ENCODE measurements at places on chromosomes 3 and 15.

GRCh38 chr3:47407896-47408838, 27.3 kb downstream of the PTPN23 start:
- DNase-seq: no peak

DNA sequence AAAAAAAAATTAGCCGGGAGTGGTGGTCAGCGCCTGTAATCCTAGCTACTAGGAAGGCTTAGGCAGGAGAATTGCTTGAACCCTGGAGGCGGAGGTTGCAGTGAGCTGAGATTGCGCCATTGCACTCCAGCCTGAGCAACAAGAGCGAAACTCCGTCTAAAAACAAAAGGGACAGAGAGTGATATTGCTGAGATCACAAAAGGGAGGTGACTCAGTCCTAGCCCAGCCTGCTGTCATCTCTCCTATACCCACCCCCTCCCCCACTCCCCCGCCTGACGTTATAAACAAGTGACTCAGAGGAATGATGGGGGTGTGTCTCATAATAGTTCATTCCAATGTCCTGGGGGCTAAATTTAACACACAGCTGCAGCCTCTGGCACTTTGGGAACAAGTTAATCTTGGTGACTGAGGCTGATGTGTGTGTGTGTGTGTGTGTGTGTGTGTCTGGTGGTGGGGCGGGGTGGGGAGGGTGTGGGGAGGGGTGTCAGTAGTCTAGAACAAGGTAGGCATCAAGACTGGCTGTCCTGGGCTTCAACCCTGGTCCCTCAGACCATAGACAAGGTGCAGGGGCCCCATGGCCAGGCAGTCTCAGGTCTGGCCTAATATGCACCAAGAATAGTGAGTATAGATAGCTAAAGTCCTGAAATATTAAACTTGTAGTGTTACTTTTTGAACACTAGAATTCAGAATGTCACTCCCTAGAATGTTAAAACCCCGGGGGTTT, 1.3 kb upstream of the KLHL40 start:
- DNase-seq: no peak

GRCh38 chr3:37862903-37863815, 1.5 kb downstream of the CTDSPL start:
- no peak for DNase-seq

- no peak for DNase-seq
Measured at GRCh38 chr15:101128221-101129015, 123.4 kb downstream of the CHSY1 start.

DNA sequence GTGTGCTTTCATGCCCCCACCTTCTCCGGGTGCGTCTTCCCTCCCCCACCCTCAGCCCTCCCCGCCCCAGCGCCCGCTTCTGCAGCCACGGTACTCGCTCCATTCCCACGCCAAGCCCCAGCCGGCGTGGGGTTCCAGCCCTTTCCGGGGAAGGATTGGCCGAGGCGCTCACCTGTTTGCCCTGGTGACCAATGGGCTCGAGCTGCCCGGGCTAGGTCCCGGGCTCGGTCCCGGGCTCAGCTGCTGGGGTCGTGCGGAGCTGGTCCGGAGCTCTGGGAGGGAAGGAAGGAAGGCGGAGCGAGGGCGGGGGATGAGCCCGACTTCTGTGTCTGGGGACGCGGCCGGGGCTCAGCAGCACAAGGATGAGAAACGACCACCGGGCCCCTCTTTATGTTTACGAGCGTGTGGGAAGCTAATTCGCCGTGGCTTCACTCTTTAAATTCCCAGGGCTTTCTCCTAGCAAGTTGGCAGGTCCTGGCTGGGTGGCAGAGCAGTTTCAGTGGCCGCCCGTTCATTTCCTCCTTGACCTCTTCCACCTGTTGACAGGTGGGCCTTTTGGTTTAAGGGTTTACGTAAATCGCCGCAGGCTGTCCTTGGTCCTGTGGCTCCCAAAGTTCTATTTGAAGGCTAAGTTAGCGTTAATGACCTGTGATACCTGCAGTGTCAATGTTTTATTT, at the start of gene IGSF10:
Gene IGSF10 (minus strand): TSS at position 288 of the 677 bp plus-strand sequence. CDS start 2,352 bp downstream, outside the sequence.
- DNase-seq: no peak

DNA sequence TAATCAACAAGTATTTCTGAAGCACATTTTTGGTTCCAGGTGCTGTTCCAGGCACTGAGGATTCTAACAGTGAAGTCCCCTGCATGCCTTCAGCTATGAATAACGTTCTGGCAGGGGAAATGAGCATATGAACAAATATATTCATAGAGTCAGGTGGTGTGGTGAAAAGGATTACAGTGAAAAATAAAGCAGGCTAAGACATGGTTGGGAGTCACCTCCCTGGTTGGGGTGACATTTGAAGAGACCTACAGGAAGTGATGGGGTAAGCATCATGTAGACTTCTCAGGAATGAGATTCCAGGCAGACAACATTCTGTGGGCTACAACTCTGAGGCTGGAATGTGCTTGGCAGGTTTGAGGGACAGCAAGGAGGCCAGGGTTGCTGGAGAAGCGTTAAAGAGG, 15.0 kb downstream of the FRMD4B start:
- DNase-seq: no peak

GRCh38 chr3:60096403-60096802, 1046.6 kb upstream of the CFAP20DC start:
- DNase-seq: no peak

GRCh38 chr3:190595807-190596206, 81.9 kb downstream of the IL1RAP start:
- no peak for DNase-seq

DNA sequence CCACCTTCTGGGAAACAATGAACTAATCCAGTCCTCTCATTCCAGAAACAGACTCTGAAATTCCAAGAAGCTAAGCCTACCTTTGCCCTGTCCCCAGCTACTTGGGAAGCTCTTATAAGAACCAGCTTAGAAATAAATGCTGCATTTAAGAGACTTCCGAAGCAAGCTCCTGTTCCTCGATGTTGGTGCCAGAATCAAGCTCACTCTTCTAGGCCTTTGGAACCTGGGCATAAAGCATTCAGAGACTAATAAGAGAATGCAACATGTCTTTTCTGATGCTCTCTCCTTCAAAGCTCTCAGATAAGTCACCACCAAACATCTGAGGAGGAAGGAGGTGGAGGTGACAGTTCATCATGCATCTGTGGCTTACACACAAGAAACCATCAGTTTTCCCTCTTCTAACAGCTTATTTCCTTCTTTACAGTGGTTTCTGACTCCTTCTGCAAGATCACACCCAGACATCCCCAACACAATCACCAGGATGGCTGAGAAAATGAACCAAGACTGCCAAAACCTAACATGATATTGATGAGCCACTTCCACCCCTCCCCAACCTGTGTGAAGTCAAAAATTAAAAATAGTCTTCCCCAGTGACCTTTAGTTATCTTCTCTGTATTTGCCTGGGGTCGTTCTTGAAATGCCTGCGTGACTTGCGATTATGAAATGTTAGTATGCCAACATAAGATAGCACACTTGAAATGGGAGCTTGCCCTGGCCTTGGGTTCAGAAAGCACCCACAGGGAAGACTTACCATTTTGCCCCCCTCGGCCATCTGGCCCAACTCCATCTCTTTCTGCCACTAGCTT, 11.5 kb downstream of the ARHGEF3 start:
- DNase-seq: peak; percentile 17

DNA sequence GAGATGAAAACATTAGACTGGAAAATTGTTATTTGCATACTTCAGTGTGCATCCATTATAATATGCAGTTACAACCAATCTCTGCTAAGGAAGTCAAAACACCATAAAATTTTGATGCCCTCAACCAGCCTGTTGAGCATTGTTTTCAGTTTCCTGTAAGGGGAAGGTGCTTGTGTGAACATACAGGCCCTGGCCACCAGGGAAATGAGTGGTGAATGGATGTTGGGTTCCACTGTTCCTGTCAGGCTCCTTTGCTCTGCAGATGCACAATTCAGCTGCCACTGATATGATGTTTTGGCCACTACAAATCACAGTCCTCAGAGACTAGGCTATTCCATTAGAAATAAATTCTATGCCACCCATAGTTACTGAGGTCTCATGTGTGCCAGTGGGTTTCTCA, 184.6 kb downstream of the SYNPR start:
- DNase-seq: no peak

DNA sequence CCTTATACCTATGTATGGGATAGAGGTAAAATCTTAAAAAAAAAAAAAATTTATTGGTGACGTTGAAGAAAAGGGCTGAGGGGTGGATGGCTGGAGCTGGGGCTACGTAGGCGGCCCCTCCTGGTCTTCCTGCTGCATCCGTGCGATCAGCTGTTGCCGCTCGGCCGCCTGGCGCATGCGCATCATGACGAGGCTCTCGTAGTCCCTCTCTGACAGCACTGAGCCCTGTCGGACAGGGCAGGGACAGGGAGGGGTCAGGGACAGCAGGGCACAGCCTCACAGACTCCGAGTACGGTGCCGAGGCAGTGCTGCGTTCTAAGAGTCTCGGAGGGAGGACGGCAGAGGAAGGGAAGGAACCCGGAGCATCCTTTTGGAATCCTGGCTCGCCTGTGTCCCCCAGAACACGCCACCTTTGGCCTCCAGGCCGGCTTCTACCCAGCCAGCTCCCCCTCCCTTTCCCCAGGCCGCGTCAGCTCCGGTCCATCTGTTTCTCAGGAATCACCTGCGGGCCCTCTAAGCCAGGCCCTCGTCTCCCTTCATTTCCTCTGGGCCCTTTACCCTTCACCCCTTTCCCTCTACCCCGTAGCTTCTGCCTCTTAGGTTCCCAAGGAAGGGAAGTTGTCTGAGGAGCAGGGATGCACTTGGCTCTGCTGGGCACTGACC, 1.8 kb upstream of the C15orf62 start:
- no peak for DNase-seq

GRCh38 chr3:130849091-130849552, 44.8 kb upstream of the ATP2C1 start:
- DNase-seq: no peak

DNA sequence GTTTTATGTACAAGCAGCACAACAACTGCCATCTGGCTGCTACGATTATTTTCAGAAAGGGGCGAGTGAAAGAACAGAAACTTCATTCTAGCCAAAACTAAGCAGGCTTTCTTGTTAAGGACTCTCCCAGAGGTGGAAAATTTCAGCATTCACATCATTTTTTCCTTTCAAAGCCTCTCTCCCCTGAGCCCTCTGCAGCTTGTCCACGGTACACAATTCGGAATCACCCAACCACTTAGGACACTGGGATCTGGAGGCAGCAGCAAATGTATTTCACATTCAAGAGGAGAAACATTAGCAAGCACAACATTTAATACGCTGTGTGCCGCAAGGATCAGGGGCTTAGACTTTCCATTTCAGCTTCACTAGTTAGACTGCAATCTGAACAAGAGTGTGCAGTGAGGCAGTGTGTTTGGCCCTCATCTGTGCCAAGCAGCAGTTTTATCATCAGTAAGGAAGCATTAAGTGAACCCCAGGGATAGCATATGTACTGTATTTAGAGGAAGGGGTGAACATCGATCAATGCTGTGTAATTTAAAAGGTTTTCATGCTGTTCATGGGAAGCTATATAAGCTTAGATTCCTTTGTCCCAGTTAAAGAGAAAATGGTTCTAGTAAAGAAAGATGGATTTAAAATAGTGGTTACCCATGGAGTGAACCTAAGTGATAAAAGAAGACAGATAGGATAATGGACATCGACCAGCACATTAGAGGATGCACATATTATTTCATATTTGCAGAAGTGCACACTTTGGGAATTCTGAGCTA, 504.9 kb downstream of the TBL1XR1 start:
- DNase-seq: no peak

DNA sequence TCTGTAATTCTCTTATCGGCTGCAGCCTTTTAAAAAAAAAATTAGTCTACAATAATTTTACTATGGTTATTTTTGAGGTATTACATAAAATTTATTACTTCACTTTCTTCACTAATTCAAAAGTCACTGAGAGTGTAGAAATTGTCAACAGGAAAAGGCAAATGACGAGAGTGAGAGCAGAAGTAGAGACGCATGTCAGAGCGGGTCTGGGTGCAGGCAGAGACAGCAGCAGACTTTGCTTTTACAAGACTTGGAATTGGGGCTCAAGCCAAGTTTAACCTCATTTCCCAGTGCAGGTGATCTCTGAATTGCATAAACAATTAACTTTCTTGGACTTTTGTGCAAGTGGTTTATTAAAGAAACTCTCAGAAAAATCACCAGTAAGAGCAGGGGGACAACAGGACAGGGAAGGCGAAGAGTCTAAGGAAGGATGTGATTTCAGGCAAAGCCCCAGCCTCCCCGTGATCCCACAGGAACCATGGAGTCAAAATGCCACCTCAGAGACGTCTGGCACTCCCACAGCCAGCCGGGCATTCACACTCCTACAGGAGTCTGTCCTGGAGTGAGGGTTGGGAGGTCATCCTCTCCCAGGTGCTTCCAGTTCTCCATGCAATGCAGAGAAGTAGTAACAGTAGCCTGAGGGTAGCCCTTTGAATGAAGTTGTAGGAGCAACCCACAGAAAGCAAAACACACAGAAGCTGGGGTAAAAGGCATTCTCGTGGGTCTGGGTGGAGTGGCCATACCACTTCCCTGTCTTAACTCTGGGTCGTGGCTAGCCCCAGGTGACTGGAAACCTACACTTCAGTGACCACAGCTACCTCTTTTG, 274.0 kb upstream of the TGFBR2 start:
- no peak for DNase-seq

- no peak for DNase-seq
Measured at GRCh38 chr3:147574621-147575020, 165.5 kb downstream of the ZIC1 start.

DNA sequence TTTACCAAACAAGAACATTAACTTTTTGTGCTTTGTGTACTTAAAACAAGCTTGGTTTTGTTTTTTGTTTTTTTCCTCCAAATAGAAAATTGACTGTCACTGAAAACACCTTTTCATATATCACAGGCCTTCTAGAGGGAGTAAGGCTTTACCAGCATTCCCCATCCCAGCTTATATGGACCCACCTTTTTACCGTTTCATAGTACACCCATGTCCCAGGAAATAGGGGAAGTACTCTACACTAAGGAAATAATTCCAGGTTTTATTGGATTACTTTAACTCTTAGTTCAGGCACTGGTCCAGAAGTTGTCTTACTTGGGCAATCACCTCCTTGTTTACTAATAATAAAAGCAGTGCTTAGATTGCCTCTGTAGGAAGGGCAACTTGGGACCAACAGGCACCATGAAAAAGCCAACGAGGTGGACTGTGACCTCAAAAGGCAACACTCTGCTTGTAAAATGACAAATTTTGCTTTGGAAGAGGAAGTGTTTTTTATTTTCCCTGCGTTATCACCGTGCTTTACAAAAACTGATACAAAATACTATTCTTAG, 26.2 kb downstream of the HMG20A start:
- no peak for DNase-seq

- DNase-seq: no peak
Measured at GRCh38 chr3:193225302-193226125, 15.5 kb upstream of the PLAAT1 start.

GRCh38 chr15:67828278-67828968, 3.1 kb downstream of the SKOR1 start:
- no peak for DNase-seq

Data from activated gamma-delta T cell treated with Interleukin-2 at 50 U/mL for 16 hours (primary cell).